ENCODE measurements at places on chromosomes 5 and 9.

GRCh38 chr9:21031091-21031807, at the start of gene HACD4:
Gene HACD4 (minus strand): TSS chr9:21031640. CDS start chr9:21031590, 50 bp downstream.
- peak; percentile 40 for DNase-seq

GRCh38 chr9:96331236-96331947, 29.4 kb upstream of the HSD17B3 start:
- no peak for DNase-seq

DNA sequence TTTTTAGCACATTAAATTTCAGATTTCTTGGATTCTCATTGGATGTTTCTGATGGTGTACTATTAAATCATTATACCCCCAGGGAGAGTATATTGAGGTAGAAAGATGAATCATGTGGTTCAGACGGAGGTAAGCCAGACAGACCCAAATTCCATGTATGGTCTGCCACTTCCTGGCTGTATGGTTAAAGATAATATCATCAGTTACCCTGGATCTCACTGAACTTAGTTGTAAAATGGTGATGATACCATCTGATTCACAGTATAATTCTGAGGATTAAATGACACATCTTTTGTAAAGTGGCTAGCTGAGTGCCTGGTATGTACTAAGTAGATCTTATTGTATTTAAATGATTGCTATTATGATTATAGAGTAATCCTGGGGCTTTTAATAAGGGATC, 9.3 kb downstream of the SLC27A6 start:
- no peak for DNase-seq

GRCh38 chr9:5876026-5876425, 14.7 kb upstream of the MLANA start:
- DNase-seq: no peak

- DNase-seq: no peak
Measured at GRCh38 chr5:2570586-2570985, 180.9 kb downstream of the IRX2 start.

GRCh38 chr5:140189253-140189652, 14.3 kb downstream of the CYSTM1 start:
- DNase-seq: no peak

DNA sequence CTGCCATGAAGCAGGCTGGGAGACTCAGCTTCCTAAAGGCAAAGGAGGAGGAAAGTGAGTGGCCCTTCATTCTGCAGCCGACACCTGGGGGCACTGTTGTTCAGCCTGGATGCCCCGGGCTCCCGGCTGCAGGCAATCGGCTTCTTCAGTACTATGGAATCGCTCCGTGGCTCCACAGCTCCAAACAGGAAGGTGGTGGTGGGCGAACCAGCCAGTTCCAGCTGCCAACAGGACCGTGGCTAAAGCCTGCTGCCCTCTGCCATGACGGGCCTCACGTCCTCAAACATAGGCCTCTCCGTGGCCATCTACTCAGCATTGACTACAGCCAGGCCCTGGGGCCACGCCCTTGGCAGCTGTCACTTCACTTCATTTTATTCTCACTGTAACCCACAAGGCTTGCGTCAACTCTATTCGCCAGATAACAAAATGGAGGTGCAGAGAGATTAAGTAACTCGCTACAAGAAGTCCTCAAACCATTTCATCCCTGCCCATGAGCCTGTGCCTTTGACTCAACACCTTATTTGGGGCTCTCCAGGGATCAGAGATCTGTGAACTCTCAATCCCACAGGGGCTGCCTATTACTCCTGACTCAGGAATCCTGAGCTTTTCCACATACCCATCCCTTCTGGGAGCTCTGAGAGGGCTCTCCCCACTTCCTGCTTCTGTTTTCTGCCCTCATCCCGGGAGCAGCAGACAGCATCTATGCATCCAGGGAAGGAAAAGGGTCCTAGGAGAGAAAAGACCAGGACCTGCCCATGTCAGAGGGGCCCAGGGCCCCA, 38.0 kb downstream of the PAX5 start:
- DNase-seq: no peak

- no peak for DNase-seq
Measured at GRCh38 chr9:121286973-121287741, 19.2 kb downstream of the GSN start.

DNA sequence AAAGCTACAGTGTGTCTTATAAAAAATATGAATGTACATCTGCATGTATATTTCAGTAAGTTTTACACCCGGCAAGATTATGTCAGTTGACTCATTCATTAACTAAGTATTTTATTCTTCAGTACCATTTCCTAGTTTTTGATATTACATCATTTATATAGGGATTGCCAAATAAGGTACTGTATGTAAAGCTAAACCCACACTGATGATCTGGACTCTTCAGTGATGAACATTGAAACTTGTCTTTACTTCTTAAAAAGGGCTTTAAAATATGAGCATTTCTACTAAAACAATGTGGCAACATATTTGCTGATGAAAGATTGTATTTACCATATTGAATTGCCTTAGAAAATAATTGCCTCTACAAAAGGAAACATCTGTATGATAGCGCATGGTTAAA, 151.8 kb upstream of the TLX3 start:
- DNase-seq: no peak

DNA sequence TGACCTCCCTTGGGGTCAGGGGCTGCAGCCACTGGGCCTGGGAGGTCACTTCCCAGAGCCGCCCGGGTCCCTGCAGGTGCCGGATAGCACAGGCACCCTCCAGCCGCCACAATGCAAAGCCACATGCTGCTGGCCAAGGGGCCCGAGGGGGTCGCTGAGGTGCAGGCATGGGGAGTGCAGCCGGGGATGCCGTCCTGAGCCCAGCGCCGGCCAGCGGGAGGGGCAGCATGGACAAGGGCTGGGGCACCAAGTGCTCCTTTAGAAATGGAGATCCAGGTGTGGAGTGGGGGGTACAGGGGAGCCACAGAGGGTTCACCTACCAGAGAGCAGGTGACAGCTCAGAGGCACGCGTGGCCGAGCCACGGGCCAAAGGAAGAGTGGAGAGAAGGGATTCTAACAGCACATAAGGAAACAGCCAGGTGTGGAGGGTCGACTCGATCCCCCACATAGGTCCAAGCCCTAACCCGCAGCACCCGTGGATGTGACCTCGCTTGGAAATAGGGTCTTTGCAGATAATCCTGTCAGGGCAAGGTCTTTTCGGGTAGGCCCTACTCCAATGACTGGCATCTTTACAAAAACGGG, 24.7 kb downstream of the ZDHHC11B start:
- no peak for DNase-seq

DNA sequence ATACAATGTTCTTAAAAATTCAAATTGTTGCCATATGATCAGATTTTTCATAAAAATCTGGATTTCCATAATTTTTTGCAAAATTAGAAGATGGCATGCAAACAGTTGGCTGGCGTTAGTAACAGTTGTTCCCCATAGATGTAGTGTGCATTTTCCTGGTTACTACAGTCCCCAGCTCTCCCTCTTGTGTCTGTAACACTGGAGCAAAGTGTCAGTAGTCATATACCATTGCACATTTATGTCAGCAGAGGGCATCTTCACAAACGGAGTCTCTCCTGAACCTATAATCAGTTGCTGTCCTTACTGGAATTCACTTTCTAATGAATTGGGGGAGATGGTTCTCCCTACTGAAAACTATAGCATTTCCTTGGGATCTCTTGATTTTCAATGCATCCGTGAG, 44.7 kb upstream of the DMAC1 start:
- DNase-seq: no peak

DNA sequence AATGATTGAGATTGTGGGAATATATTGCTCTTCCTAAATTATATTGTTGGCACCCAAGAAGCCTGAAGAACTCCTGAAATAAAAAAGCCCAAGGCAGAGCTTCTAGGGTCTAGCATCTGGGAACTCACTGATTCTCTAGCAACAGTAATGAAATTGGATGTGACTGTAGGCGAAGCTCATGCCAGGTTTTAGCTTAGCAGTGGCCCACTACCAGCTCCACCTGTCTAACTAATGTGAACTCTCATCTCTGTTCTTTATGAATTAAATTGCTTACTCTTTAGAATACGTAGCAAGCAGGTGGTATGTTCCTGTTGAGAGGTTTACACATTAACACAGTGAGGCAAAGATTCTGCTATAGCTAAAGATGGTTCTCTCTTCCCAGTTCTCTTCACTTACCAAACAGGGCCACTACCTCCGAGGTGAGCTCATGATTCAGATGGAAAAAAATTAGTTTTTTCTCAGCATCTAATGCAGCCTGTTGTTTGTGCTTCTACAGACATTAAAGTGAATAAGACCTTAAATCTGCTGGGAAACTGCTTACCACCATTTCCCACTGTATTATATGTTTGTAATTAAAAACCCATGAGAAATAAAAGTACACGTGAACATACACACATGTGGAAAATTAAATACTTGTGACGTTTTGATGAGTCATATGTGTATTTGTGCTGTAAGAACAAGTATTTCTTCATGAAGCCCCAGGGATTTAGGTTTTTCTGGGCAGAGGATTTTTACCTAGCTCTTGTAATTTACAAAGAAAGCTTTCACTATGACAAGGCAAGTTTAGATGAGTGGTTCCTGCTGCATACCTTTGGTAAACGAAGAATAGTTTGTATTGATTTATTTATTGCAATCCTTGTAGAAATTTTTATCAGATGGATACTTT, 360.1 kb downstream of the KDM4C start:
- peak; percentile 18 for DNase-seq

GRCh38 chr5:138867011-138867410, 8.1 kb downstream of the LRRTM2 start:
- DNase-seq: no peak

- DNase-seq: no peak
Measured at GRCh38 chr5:40404613-40405012, 275.1 kb upstream of the PTGER4 start.

- no peak for DNase-seq
Measured at GRCh38 chr5:33310451-33310850, 130.3 kb upstream of the TARS1 start.

DNA sequence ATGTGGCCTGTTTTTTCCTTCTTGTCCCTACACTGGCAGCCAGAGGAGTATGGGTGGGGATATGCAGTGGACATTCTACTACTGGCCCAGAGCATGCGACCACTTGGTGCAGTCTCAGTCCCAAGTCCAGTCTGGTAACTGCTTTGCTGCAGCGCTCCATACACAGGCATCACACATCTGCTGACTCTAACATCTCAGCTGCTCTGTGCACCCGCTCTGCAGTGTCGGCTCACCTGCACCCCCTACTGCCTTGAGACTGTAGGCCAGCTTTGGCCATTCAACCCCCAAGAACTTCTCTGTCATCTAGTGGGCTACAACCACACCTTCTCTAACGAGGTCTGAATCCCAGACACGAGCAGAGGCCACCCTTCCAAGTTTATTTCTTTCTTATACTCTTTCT, 46.4 kb upstream of the SLCO6A1 start:
- DNase-seq: no peak

- DNase-seq: peak; percentile 55
Measured at GRCh38 chr9:27572566-27572917, 739 bp downstream of the C9orf72 start.
